ENCODE measurements at places on chromosomes 1 and 21.
A peak's percentile ranks its signal among the peaks of the same experiment; 100 is the strongest.

- no peak for DNase-seq
Observed at GRCh38 chr1:169186106-169186505, 79.6 kb downstream of the ATP1B1 start.

DNA sequence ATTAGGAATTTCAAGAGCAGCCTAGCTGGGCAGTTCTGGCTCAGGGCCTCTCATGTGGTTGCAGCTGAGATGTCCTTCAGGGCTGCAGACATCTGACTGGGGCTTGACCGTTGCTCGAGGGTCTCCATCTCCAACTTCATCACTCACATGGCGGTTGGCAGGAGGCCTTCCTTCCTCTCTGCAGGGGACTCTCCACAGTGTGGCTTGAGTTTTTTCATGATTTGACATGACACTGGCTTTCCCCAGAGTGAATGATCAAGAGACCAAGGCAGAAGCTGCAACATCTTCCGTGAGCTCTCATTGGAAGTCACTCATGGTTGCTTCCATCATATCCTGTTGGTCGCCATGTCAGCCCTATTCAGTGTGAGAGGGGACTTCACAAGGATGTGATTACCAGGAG, 74.6 kb downstream of the RUNX3 start:
- no peak for DNase-seq

GRCh38 chr1:157157501-157158190, 19.5 kb upstream of the ETV3 start:
- no peak for DNase-seq

DNA sequence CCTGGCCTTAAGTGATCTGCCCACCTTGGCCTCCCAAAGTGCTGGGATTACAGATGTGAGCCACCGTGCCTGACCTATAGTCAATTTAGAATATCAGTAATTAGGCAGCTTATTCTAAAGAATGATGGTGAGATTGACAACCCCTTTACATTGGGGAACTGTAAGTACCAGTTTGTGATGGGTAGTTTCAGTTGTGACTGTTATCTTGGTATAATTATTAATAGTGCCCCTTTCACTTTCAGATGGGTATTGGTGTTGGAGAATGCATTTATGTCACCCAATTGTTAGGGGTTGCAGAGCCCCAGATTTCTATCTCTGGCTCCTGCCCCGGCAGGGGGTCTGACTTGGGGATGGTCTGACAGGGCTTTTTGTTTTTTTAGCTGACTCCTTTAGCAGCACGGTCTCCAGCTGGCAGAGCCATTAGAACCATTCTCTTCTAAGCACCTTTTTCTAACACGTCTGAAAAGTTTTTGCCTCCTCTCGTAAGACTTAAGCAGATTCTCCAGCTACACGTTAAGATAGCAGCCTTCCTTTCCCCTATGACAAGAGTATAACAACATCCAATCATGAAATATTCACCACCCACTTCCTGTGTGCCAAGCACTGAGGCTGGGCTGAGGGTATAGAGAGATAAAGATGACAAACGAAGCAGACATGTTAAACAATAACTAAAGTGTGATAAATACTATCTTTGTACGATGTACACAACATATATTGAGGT, 157.8 kb downstream of the SDCCAG8 start:
- DNase-seq: no peak

GRCh38 chr21:43332861-43333297, 94.1 kb downstream of the SIK1 start:
- DNase-seq: no peak

DNA sequence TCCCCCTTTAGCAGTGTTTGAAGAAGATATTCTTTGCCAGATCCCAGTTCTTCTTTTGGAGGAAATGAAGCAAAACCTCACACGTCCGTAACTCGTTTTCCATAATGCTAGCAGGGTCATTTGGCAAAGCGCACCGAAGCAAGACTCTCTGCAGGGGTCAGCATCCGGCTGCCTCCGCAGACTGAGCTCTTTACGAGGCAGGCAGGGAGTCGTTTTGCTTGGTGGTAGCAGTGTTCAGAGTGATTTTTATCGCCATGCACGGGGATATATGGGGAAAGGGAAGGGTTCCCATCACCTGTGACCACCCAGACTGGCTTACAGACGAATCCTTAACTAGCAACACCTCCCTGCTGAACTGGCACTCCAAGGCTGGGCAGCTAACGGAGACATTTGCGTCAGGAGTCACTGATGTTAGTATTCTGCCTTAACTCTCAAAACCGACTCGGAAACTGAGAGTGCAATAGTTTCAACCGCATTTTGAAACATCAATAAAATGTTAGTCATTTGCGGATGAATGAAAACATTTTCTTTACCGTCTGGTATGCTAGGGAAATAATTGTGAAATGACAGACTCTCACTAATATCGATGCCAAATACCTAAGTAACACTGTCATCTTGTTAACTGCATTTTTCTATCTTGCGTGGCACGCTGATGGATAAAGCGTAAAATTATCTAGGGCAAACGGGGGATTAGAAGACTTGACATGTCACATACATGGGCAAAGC, 2.2 kb upstream of the NEGR1 start:
- no peak for DNase-seq

- no peak for DNase-seq
Observed at GRCh38 chr1:172646653-172647052, 12.2 kb upstream of the FASLG start.

DNA sequence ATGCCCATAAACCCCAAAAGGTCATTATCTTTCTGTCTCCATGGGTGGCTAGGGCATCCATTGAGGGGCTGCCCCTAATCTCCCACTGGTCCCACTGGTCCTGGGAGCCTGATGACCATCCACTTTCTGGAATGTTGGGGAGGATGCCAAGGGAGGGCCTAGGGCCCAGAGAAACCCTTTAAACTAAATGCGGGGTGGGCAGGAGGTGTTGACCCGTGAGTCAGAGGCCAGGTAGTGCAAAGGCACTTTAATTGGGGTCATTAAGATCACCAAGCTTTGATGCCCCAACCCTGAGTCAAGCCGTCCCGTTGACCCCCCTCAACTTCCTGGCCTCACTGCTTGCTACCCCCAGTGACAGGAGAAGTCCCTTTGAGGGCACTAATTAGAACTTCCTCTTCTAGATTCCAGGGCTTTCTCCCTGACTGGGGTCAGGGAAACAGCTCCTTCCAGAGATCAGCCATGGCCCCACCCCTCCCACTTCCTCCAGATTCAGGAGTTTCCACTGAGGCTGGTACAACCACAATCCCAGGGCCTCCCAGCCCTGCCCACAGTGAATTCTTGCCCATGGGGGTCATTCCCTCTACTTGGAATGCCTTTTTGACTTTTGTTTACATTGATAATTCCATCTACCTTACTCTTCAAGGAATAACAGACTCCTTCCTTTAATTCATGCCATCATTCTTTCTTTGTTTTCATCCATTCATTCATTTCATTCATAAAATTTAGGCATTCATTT, 15.5 kb upstream of the SERINC2 start:
- no peak for DNase-seq

- DNase-seq: no peak
Observed at GRCh38 chr1:60151311-60151710, 77.7 kb upstream of the C1orf87 start.

DNA sequence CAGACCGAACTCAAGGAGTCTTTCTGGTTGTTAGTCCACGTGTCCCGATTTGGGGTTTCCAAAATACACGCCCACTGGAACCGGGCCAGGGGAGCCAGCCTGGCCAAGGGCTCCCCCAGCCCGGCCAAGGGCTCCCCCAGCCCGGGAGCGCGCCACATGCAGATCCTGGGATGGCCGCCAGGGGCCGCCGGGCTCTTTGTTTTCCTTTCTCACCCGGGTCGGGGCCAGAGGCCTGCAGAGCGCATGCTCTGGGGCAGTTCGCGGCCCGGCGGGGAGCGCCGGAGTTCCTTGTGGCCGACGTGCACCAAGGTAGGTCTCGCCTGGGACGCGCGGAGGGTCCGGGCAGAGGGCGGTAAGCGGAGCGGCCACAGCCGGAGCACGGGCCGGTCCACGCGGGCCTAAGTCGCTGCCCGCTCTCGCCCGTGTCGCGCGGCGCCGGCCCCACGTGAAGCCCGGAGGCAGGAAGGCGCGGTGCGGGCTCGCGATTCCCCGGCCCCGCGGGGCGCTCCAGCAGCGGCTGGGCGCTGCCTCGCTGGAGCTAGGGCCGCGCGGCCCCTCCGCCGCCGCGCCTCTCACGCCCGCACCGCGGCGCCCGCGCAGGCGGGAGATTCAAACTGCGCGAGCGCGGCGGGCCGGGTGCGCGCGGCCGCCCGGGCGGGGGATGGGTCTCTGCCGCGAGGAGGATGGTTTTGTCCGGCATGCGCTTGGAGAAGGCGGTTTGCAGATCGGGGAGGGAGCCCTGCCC, 12.3 kb downstream of the RCC1 start:
- DNase-seq: peak; percentile 78

- DNase-seq: no peak
Observed at GRCh38 chr21:42079008-42079938, 8.2 kb downstream of the UMODL1 start.

GRCh38 chr21:31143036-31143435, 104.8 kb upstream of the KRTAP19-8 start:
- no peak for DNase-seq

- no peak for DNase-seq
Observed at GRCh38 chr1:226981386-226981817, 41.3 kb downstream of the COQ8A start.

DNA sequence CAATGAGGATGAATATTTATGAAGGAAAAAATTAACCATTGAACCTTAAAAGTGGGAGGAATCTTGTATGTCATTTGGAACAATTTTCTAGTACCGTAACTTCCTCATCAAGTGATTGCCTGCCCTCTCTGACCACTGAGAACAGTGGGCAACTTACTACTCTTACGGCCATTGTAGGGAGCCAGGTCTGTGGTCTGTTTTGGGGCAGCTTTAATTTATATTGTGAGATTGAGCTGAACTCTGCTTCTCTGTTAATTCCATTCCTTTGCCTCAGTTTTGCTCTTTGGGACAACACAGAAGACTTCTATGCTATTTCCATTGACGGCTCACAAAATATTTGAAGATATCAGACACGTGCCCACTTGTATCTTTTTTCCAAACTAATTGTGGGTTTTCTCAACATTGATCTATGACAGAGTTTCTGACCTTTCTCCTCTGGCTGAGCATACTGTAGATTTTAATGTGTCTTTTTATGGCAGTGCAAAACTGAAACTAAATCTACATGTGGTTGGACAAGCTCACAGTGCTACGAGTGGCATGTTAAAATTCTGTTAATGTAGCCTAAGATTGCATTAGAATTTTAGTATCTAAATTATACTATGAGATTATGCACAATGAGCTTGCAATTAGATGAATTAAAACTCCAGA, 27.8 kb upstream of the ZNF281 start:
- DNase-seq: no peak

GRCh38 chr1:220925707-220926106, 46.5 kb downstream of the HLX start:
- DNase-seq: no peak

DNA sequence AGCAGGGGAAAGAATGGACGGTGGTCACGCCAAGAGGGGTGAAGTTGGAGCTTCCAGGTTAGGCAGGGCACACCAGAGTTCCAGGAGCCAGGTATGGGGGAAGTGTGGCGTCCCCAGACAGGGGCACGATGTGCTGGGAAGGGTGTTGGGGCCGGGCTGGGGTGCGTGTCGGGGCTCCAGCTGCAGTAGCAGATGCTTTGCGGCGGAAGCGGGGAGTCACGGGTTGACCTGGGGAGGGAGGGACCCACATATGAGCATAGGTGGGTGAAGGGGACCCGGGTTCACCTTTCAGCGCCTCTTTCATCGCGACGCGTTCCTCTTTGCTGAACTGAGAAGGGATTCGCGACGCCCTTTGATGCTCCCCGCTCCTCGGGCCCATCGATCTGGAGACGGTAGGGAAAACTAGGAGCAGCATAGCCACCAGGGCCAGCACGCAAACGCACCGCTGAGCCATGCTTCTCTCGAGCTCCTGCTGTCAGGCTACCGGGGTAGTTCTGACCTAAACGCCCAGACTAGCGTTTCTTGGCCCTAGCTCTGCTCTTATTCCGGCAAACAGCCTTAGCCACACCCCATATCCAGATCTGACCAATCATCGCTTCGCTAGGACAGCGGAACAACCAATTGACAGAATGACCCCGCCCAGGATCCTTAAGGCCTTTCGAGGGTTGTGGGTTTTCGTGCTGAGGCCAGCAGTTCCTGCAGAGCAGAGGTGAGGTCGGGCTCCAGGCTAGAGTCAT, at the start of gene PM20D1:
Gene PM20D1, minus strand, starts transcription at position 514 of the 737 bp plus-strand sequence. Its CDS starts 60 bp downstream, at position 454.
- peak; percentile 58 for DNase-seq

DNA sequence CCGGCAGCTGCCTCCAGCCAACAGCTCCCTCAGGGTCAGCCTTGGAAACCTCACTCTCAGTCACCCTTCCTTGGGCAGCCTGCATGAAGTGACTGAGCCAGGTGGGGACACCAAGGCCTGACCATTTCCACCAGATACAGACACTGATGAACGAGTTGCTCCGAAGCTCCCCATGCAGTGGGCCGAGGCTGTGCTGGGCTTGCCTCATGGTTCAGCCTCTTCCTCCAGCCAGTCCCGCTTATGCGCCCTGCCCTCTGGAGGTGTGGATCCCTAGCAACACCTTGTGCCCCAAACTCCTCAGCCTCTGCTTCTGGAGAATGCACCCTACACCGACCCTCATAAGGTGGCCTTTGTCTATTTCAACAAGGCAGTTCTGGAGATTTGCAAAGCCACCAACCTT, 236.0 kb downstream of the RRAGC start:
- DNase-seq: no peak
